Activated CD4-positive, alpha-beta T cell treated with anti-CD3 and anti-CD28 coated beads for 36 hours (primary cell): ENCODE measurements at places on chromosomes 6 and 20. TPM values are rescaled to one million over a fixed set of nuclear protein-coding genes. Genes with fewer than 3 reads are reported as not detected.

GRCh38 chr6:80161434-80161833 lies 55.0 kb downstream of the BCKDHB start:
- no peak for DNase-seq

DNA sequence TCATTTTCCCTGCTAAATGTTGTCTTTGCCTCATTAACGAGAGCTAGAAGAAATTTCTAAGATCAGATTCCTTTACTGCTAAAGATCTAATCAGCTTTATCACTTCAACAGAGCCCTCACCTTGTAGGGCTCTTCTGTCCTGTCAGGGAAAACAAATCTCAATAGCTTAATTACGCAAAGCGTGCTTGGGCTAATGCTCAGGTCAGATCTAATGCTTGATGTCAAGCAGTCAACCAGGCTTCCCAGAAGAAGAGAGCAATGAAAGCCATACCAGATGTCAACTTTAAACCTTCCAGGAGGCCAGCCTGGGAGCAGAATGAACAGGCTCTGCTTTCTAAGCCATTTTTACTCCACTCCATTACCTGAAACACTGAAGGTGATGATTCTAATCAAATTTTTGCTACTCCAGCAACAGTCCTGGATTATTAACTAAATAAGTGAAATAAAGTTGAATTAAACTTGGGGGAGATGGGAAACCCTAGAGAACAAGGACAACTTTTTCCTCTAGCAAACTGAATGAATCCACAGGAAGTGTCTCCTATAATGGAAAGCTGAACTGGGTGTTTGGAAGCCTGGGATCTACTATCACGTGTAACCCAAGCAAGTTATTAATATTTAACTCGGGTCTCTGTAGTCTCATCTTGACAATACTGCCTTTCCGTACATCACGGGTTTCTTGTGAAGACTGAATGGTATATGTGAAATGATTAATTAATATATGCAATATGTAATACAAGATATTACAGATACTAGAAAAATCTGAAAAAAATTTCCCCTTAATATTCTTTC lies 273.7 kb downstream of the PTPRK start:
- no peak for DNase-seq

GRCh38 chr20:31663524-31663837 lies 25.8 kb downstream of the COX4I2 start:
- no peak for DNase-seq

DNA sequence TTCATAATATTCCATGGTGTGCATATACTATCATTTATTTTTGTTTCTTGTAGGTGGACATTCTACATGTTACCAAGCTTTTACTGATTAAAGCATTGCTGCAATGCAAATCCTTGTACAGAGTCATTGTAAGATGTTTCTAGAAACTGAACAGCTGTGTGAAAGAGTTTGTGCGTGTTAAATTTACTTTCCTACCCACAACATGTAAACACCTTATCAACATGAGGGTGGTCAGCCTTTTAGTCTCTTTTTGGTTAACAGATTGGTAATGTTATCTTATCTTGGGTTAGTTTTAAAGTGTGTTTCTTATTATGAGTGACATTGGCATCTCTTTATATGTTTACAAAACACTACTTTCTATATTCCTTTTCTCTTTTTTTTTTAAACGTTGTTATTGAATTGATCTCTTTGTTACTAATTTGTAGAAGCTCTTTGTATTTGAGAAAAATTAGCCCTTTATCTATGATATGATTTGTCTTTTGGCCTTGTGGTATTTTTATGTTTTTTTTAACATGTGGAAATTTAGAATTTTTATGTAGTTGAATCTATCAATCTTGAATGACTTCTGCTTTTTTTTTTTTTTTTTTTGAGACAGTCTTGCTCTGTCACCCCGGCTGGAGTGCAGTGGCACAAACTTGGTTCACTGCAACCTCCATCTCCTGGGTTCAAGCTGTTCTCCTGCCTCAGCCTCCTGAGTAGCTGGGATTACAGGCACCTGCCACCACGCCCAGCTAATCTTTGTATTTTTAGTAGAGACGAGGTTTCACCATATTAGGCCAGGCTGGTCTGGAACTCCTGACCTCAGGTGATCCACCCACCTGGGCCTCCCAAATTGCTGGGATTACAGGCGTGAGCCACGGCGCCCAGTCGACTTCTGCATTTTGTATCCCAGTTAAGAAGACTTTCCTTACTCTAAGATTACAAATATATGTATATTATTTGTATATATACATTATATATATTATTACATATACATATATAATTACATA lies 112.1 kb downstream of the TCP11 start:
- DNase-seq, result no peak

- DNase-seq, result no peak
Measured at GRCh38 chr6:74269600-74269858, 573.5 kb downstream of the CD109 start.

- no peak for DNase-seq
Measured at GRCh38 chr6:88538840-88539239, 372.7 kb upstream of the CNR1 start.

DNA sequence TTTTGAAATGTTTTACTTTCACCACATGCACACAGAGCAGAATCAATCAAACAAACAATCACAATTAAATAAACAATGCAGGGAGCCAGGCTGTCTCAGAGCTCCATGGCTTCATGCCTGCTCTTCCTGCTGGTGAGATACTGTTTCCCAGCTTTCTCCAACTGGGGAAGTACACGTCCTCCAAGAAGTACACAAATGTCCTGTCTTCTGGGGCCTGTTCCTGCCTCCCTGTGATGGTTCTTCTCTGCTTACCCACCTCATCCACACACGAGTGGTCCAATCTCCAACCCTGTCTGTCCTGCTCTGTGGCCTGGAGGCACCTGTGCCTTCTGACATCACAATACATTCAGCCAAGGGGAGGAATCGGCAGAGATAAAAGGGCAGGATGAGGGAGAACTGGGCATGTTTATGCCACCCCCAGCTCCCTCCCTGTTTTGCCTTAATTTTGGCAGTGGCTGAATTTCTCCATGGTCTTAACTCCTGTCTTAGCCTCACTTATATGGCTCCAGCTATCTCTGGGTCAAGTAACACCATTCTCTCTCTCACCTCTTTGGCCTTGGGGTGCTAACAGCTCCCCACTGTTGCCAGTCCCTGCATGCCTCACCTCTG lies 25.3 kb upstream of the TTPAL start:
- DNase-seq, result no peak

- no peak for DNase-seq
Measured at GRCh38 chr6:46969206-46969605, 47.5 kb upstream of the ADGRF5 start.

- DNase-seq, result no peak
Measured at GRCh38 chr6:28738396-28738765, 185.4 kb downstream of the TRIM27 start.

DNA sequence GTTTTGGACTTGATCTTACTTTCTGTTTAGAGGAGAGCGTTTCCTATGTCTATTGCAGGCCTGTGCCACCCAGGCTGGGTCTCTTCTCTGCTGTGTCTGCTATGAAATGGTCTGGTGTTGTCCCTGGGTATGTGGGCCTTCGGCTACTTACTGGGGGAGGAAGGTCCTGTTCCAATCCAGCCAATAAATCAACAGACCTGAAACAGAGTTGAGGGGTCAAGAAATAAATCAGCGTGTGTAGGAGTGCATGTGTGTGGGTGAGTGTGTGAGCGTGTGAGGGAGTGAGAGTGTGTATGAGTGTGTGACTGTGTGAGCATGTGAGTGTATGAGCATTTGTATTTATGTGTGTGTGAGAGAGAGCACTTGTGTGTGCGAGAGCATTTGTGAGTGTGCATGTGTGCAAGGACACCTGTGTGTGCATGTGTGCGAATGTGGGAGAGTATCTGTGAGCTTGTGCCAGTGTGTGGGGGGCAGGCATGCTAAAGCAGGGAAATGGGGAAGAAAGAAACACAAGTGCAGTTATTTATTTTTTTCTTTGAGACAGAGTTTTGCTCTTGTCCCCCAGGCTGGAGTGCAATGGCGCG lies 86.3 kb upstream of the PMEPA1 start:
- DNase-seq, result no peak

DNA sequence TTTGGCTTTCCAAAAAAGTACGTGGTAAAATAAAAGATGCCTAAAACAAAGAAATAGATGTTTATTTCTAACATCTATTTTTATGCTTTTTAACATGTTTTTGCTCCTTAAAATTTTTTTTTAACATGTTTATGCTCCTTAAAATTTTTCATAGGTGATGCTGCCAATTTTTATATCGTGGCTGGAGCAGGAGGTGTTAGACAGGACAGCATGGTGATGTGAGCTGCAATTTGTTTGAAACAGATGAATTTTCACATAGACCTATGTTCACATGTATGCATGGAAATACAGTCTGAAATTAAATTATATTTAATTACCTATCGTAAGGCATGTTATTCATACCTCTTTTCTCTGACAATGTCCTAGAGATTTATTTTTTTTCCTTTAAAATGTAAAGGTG lies 784.8 kb downstream of the EPHA7 start:
- DNase-seq, result no peak

DNA sequence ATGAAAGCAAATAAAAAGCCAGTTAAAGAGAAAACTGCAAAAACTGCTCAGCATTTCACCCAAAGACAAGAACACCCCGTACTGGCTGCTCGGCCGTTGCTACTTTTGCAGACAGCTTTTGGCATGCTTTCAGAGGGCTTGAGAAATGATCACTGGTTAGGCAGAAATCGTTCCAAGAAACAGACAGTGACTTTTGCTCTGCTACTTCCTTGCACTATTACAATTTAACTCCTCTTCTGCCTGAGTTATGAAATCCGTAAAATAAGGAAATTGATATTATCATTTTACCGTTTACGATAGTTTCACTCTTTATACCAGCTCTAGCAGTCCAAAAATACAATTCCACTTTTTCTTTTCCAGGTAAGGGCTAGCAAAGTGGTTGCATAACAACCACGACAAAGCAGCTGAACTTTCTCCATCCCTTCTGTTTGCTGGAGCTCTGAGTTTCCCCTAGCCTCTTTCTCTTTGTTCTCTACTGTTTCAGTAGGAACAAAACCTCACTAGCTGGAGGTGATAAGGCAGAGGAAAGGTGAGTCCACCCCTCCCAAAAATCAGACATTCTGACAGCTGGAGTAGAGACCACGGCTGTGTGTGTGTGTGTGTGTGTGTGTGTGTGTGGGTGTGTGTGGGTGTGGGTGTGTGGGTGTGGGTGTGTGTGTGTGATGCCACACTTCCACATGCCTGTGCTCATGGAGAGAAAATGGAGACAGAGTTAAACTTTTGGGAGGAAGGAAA lies 191.8 kb upstream of the RREB1 start:
- no peak for DNase-seq

- DNase-seq, result peak; percentile 31
Measured at GRCh38 chr6:13924146-13924948, 405 bp upstream of the RNF182 start.

GSTA3 gene
- total RNA-seq, result not detected

SLC17A3 gene
- total RNA-seq, result 0.21 TPM

TPBG gene
- 0.33 TPM for total RNA-seq

DLK2 gene
- total RNA-seq, result 1.9 TPM

MUCL3 gene
- not detected for total RNA-seq
